WTC11 (cell line): ENCODE measurements at places on chromosomes 3 and 15.

- no peaks in the 10 kb centered on the region; the same call in 1 of the 2 replicates for H3K27me3 ChIP-seq
- H3K27ac ChIP-seq: no peak overlapping the region
- no peak overlapping the region for H3K4me3 ChIP-seq
- H3K36me3 ChIP-seq: peaks cover 3% of the 10 kb centered on the region
- DNase-seq: no peak
- H3K4me1 ChIP-seq: no peaks in the 10 kb centered on the region
These were observed 240.1 kb upstream of the IGF1R start for GRCh38 chr15:98408231-98408630.

- DNase-seq: peak; percentile 46
- H3K27me3 ChIP-seq: no peaks in the 10 kb centered on the region; the same call in none of the 2 replicates
- H3K36me3 ChIP-seq: peaks cover 1% of the 10 kb centered on the region; the same call in 1 of the 2 replicates
- no peak overlapping the region for H3K27ac ChIP-seq
These were observed 32.9 kb downstream of the GJD2 start for GRCh38 chr15:34721802-34722438.

DNA sequence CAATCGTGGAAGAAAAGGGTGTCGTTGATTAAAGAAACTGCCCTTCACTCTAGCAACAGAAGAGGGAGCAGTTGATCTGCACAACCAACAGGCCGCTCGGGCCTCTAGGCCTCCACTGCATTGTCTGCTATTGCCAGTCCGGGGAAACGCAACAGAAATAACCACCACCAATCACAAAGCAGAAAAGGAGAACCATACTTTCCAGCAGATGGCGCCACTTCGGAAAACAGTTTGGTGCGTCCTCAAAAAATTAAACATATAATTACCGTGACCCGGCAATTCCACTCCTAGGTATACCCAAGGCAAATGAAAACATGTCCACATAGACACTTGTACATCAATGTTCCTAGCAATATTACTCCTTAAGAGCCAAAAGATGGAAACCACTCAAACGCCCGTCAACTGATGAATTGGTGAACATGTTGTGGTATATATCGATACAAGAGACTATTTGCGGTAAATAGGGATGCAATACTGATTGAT lies 154.1 kb downstream of the TJP1 start:
- no peak overlapping the region for H3K27ac ChIP-seq
- no peak overlapping the region for H3K4me3 ChIP-seq
- peaks cover 19% of the 10 kb centered on the region for H3K4me1 ChIP-seq
- peak; percentile 83 for DNase-seq
- H3K27me3 ChIP-seq: 0 out of 2 replicates have a peak, but pooled peaks cover 2% of the 10 kb centered on the region
- H3K36me3 ChIP-seq: no peaks in the 10 kb centered on the region

- H3K4me3 ChIP-seq: no peak overlapping the region
- H3K4me1 ChIP-seq: peaks cover 20% of the 10 kb centered on the region
- H3K27me3 ChIP-seq: peaks cover 3% of the 10 kb centered on the region; the same call in 1 of the 2 replicates
- no peak for DNase-seq
These were observed 14.1 kb downstream of the CYP1A2 start for GRCh38 chr15:74762791-74763150.

- no peak overlapping the region for H3K27ac ChIP-seq
- no peak overlapping the region for H3K4me3 ChIP-seq
- peaks cover 8% of the 10 kb centered on the region; the same call in 1 of the 2 replicates for H3K4me1 ChIP-seq
- no peaks in the 10 kb centered on the region for H3K36me3 ChIP-seq
These were observed 833.1 kb downstream of the NAALADL2 start for GRCh38 chr3:175692256-175692655.

DNA sequence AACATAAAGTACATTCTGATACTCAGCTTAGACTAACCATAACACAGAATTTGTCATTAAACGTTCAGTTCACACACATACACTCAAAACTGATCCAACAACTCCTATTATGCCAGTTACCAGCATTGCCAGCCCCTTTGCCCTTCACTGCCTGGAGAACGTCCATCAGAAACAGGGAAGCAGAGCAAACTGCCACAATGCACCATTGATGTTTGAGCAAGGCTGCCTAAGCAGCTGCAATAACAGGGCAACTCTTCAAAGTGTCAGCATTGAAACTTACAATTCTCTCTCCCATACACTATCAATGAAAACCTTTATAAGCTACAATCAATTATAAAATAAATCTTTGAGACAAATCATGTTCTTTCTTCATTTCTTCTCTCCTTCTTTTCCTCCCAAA lies 85.1 kb downstream of the ZBTB20 start:
- no peak overlapping the region for H3K4me3 ChIP-seq
- H3K27me3 ChIP-seq: no peaks in the 10 kb centered on the region
- no peak for DNase-seq
- no peak overlapping the region for H3K27ac ChIP-seq
- H3K4me1 ChIP-seq: no peaks in the 10 kb centered on the region
- H3K36me3 ChIP-seq: no peaks in the 10 kb centered on the region
